Hair follicle dermal papilla cell (primary cell): ENCODE measurements at places on chromosomes 11 and 22. TPM values are rescaled to one million over a fixed set of nuclear protein-coding genes. Genes with fewer than 3 reads are reported as not detected.

The FDXACB1 gene
- 2.1 and 2.4 TPM in 2 replicates for total RNA-seq

The IL18 gene
- 0.16 TPM in 1 of 2 replicates, not detected in the other for total RNA-seq

The SPDYC gene
- not detected in 2 replicates for total RNA-seq

The CLNS1A gene
- total RNA-seq, result 61.7 and 81.3 TPM in 2 replicates

The SERHL2 gene
- total RNA-seq, result 3.6 and 6.4 TPM in 2 replicates
